Liver (tissue), 10 donors: ENCODE measurements at places on chromosomes 7 and 10.

- DNase-seq: no peak
These were observed 13.1 kb downstream of the NPTX2 start for GRCh38 chr7:98630149-98630548.

GRCh38 chr10:23351926-23352519 lies 7.4 kb upstream of the C10orf67 start:
- no peak for DNase-seq

GRCh38 chr7:44461387-44461786 lies 29.1 kb downstream of the NUDCD3 start:
- no peak for DNase-seq

DNA sequence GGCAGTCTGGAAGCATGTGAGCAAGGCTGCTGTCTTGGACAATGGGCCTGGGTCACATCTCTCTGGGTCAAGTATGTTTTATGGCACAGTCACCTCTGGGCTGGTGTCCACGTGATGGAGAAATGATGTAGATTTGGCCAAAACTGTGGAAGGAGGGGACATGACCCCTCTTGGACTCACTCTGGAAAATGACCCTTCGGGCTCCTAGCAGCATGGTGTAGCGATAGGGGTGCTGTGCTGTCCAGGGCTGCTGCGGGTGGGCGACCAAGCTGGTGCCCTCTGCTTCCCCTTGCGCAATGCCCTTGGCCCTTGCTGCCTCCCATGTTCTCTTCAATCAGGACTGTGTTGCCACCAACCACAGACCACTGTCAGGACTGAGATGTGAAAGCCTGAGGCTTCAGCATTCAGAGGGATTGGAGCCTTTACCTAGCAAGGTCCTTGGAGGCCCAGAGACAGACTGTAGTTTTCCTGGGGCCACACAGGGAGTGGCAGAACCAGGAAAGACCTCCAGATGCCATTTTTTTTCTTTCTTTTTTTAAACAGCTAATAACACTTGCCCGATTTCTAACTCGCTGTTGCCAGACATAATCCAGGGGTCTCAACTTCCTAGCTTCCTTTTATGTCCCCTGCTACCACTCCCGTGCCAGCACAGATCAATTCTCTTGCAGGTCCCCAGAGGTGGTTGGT lies 6.1 kb downstream of the CYP26A1 start:
- DNase-seq: no peak

DNA sequence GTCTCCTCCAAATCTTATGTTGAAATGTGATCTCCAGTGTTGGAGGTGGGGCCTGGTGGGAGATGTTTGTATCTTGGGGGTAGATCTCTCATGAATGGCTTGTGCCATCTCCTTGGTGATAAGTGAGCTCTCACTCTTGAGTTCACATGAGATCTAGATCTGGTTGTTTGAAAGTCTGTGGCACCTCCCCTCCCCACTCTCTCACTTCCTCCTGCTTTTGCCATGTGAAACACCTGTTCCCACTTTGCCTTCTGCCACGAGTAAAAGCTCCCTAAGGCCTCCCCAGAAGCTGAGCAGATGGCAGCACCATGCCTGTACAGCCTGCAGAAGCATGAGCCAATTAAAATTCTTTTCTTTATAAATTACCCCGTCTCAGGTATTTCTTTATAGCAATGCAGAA lies 23.5 kb downstream of the TMEM229A start:
- DNase-seq: no peak

DNA sequence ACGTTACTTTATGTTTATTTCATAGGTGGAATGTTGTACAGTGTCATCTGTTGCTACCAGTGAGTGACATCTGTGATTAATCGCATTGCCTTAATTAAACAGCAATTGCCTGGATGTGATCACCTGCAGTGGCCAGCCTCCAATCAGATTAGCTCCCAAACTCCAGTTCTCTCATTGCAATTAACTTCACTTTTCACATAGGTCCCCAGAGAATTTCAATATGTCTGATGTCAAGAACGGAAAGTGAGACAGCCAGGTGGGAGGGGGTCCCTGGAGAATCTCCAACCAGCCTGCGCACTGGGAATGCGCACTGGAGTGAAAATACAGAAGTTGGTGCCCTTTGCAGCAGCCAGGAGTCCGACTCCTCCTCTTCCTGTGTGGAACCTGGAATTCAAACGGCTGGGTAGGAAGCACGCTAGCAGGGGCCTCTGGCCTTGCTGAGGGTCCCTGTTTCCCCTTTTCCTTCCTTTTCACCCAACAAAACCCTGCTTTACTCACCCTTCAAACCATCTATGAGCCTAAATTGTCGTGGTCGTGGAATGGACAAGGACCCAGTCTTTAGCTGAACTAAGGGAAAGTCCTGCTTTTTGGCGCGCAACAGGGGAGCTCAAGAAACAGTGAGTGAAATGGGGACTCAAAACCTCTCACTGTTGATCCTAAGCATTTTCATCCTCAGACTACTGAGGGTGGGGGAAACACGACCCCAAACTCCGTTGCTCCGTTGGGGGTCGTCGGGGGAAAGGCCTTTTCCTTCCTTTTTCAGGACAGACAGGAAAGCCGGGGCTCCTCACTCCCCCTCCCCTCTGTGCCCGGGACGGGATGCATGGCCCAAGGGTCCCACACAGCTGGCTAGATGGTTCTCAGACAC lies 1355.5 kb upstream of the LRRTM3 start:
- DNase-seq: peak; percentile 53

DNA sequence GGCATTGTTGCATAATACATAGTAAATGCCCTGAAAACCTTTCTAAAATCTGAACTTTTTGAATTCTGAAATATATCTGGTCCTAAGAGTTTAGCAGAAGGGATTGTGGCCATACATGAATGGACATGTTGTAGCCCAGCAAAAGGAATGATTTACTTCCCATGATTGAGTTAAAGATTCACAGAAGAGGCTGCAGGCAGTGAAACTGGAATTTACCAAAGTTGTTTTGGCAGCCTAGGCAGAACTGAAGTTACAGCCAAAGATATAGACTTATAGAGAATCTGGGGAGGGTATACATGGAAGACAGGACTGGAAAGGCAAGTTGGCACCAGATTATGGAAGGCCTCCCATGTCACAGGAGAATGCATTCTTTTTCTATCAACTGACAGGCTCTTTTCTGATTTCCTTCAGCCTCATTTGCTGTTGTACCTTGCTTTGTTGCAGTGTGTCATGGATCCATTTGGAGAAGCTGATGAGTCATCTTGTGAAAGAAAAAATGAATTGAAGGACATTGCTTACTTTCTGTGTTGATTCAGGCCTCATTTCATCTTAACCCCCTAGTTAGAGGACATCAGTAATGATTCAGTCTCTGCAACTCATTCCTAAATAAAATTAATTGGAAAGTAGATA lies 356.2 kb upstream of the LRGUK start:
- DNase-seq: no peak

DNA sequence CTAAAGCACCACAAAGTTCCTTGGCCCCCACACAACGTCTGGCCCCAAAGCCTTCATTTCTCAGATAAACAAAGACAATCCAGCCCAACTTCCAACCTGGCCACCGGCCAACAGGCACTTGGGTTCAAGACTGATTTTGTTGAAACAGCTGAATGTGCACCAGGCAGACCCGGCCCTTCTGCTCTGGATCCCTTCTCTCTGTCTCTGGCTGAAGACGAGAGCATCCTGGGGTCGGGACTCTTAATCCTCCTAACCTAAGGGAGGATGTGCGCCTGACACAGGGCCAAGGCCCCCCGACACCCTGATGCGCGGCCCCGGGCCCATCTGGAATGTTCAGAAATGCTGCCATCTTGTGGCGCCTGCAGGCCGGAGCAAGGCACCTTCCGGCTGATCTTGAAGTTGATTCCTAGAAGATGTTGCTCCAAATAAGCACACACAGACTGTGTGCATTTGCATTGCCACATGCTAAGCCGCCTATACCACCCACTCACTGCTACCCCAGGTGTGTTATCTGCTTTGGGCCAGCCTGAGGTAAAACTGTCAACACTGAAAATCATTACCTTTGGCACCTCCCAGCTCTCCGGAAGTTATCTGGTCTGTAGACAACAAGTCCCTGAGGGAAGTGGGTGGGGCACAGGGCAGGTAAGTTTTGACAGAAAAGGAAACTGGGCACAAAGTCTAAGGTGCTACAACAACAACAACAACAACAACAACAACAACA lies 98.4 kb upstream of the HABP2 start:
- peak; percentile 51 for DNase-seq

DNA sequence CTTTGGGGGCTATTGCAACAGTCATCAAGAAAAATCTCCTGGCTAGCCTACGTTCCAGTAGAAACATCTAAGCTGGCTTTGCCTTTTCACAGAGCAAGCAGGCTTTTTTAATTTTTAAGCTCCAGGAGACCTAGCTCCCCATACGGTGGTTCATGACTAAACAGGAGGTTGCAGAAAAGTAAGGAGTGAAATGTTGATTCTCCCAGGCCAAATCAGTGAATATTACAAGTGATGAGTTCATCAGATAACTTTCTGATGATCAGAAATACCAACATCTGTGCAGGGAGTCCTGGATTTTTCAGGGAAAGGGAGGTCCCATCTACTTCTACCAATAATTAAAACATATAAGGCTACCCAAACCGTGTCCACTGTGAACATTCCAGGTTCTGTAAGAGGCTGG lies 477.3 kb upstream of the CELF2 start:
- no peak for DNase-seq
